SHP77 (cell line): ENCODE measurements at places on chromosomes 6 and 20.

DNA sequence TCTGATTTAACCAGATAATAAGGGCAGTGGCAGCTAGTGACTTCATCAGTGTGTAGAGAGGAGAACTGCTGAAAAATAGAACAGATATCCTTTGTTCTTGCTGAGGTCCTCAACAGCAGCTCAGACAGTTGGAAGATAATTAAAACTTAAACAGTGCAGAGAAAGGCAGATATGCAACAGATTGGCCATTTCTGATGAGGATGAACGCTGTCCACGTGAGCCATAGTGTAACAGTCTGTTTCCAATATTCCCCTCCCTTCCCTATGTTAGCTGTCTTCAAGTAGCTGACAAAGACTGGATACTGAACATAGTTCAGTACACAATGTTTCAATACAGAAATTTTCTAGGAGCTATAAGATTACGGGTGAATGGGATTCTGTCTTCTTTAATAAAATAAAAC, 291.4 kb downstream of the BTBD9 start:
- DNase-seq, result no peak

GRCh38 chr6:56246881-56247653, at the start of gene COL21A1:
COL21A1 (minus strand) TSS chr6:56247580; CDS start chr6:56182618, 64,962 bp downstream.
- no peak for DNase-seq

GRCh38 chr6:167094436-167094819, 28.5 kb upstream of the CCR6 start:
- DNase-seq, result no peak

GRCh38 chr20:31642837-31643236, 5.1 kb downstream of the COX4I2 start:
- DNase-seq, result no peak

DNA sequence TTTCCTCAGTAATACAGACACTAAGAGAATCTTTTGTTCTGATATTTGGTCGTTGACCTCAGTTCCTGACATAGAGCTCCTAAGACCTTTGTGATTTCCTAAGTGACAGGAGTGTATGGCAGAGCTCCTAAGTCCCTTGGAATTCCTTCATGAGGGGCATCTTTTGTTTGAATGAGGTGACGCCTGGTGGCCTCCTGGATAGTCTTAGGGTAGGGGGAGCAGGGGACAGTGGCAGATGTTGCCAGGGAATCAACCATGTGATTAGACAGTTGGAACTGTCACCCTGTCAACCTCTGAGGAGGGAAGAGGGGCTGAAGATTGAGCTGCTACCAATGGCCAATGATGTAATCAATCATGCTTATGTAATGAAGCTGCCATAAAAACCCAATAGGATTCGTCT, 67.0 kb downstream of the DST start:
- DNase-seq, result no peak

GRCh38 chr20:46558511-46558959, 8.1 kb upstream of the OCSTAMP start:
- peak; percentile 81 for DNase-seq

DNA sequence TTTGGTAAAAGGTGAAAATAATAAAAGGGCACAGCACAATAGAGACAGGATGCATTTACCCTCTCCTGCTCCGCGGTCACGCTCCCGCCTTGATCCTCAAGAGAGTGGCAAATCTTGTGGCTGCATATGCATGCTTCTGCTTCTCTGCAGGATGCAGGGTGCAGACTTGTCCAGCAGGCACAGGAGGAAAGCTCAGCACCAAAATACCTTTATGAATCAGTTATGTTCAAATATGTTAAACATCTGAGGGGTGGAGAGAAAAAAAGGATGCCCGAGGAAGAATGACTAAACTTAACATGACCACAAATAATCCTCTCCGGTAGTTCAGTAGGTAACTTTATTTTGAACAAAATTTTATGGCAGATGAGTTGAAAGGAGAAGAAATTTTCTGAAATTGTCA, 366.1 kb upstream of the SOX4 start:
- DNase-seq, result no peak

- DNase-seq, result no peak
These were observed 99.5 kb downstream of the MAN1A1 start for GRCh38 chr6:119250036-119250435.

DNA sequence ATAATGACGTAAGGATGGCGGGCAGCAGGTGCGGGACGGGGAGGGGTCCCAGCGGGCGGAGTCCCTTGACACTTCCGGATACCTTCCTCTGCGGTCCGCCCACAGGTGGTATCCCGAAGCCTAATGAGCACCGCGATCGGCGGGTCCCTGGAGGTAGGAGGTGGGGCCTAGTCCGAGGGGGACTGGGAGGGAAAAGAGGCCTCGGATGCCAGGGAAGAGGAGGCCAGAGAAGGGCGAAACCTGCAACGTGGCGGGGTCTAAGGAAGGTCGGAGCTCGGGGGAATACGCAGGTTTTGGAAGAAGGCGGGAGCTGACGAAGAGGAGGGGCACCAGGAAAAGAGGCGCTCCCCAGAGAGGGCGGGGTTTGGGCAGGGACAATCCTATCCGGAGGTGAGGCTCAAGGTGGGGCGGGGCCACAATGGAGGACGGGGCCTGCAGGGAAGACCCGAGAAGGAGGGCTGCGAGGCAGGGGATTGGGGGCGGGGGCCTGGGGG, 3.7 kb downstream of the PRSS16 start:
- peak; percentile 95 for DNase-seq

DNA sequence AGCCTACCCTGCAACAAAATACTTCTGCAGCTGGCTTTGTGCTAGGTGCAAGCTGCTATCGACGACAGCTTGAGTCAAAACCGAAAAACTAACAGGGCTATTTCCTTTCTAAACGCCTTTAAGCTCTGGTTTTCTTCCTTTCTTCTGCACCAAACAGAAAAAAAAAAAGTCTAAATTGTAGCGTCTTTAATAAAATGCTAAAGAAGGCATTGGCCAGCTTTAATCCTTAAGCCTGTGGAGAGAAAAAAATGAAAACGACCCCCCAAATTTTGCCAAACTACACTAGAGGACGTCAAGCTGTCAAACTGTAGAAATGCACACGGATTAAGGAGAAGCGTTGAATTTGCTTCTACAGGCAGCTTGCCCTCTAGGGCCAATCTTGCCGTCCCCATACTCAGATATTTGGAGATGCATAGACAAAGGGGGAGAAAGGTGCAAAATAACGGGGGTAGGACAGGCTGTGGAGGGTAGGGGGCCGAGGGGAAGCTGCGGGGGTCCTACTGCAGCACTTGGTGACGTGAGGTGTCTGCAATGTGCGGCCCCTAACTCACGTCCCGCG, 1.4 kb upstream of the NRN1 start:
- no peak for DNase-seq

DNA sequence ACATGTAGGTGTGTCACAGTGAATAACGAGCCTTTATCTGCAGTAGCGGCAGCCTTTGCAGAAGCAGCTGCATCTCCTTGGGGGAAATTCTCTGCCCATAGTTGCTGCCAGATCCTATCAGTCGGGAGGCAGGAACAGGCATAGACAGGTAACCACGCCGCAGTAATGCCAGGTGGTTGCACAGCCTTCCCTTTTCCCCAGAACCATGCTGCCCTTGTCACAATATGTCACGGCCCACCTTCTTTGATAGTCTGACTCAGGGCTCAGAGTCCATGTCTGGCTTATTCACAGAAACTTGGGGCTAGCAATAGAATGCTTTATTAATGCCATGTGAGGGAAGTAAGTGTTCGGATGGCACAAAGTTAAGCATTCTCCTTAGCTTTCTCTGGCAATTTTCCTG, 76.6 kb downstream of the F13A1 start:
- no peak for DNase-seq

- DNase-seq, result no peak
These were observed 30.8 kb upstream of the FILIP1 start for GRCh38 chr6:75524322-75524972.

DNA sequence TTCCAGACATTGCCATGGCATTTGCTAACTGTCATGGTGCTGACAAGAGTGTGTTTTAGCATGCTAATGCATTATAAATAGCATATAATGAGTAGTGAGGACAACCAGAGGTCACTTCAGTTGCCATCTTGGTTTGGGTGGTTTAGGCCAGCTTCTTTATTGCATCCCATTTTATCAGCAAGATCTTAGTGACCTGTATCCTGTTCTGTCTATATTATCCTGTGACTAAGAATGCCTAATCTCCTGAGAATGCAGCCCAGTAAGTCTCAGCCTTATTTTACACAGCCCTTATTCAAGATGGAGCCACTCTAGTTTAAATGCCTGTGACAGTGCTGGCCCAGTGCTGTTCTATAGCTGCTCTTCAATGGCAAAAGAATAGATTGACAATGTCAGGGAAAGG, 781.0 kb upstream of the ADGRB3 start:
- DNase-seq, result no peak

DNA sequence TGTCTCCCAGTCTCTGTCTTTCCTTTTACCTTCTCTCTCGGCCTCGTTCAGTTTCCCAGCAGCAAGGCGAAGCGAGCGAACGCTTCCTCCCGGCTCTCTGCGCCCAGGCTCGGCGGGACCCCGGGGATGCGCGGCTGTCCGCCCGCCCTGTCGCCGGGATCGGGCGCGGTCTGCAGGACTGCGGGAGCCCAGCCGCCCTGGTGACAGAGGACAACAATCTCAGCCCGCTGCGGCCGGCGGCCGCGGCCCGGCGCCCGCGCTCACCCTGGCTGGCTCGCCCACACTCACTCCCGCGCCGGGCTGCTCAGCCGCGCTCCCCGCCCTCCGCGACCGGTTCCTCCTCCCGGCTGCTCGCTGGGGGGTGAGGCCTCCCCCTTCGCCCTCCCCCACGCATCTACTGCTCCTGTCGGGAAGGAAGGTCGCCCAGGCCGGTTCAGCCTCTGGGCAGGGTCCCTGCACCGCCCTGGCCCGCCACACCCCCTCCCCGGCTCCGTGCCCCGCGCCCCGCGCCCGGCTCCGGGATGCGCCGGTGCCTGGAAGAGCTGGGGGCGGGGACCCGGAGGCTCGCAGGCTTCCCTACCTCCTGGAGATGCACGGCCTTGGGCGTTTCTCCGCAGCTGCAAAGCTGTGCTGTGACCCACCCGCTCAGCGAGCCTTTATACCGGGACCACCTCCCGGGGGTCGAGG, 410 bp downstream of the SYNE1 start:
- DNase-seq, result no peak

- no peak for DNase-seq
These were observed 31.6 kb upstream of the SNX9 start for GRCh38 chr6:157791450-157791849.

DNA sequence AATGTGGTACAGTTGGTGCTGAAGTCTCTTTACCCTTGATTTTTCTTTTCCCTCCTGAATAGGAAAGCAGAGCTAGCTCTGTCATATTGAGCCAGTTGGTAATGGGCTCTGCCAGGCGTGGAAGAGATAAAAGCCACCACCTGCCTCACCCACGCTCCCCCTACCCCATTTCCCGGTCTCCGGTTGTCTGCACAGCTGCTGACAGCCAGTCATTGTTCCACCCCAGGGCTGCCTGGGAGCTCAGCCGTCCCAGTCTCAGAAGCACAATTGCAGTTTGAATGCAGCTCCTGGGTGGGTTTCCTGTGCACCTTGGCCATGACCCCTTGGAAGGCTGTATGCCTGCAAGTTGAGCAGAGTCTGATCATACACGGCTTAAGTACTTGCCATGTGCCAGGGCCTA, 675.2 kb upstream of the FLRT3 start:
- peak; percentile 80 for DNase-seq

DNA sequence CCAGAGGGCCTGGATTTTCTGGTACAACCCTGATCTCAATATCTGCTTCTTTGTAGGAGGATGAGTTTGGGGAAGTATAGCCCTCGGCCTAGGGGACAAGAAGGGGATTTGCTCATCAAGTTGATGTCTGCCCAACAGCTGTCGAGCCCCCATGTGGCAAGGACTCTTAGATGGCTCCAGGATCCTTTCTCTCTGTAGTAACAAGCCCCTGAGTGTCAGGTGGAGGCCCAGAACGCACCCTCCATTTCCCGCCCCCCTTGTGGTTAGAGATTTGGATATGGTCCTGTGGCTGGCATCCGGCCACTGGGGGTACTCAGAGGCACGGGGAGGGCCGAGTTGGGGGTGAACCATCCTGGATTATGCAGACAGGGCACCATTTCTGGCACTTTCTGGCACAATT, 50.1 kb downstream of the CTCFL start:
- no peak for DNase-seq

DNA sequence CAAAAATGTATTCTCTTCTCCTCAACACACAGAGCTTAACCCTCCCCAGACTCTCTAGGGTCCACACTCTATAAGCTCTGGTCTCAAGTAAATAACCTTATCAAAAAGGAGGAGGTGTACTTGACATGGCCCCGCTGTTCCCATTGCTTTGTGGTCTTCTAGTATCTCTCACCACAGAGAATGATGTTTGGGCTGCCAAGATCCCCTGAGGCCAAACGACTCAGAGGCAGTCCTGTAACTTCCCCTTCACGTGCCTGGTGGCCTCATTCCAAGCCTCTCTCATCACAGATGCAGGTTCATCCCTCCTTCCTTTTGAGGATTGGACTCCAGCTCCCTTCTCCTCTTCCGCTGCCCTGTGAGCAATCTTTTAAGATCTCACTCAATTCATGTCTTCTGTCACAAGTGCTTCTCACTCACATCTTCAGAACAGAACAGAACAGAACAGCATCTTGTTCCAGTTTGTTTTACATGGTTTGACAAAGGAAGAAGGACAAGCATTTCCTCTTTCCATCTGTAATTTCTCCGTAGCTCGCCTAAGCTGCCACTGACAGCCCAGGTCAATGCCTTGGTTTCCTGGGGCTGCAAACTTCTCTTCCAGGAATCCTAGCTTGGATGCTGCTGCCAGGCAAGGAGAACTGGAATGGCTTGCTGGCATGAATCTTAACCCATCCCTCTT, 541.5 kb downstream of the CD83 start:
- no peak for DNase-seq

- DNase-seq, result no peak
These were observed 1380.6 kb upstream of the DEFB115 start for GRCh38 chr20:29876911-29877285.

- DNase-seq, result no peak
These were observed 10.5 kb downstream of the VPS16 start for GRCh38 chr20:2851086-2851485.

DNA sequence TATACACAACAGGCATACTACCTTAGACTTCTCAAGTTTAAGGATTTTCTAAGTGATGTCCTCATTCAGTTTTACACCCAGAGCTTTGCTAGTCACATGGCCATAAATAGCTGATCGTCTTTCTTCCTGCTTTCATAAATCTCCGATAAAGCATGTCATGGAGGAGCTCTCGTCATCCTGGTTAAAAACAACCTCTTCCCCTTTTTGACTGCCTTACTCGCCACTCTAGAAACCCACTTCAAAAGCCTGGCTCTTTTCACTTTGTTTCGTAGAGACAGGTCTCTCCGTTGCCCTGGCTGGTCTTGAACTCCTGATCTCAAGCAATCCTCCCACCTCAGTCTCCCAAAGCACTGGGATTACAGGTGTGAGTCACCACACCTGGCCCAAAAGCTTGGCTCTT, 67.0 kb upstream of the SMIM29 start:
- DNase-seq, result no peak

DNA sequence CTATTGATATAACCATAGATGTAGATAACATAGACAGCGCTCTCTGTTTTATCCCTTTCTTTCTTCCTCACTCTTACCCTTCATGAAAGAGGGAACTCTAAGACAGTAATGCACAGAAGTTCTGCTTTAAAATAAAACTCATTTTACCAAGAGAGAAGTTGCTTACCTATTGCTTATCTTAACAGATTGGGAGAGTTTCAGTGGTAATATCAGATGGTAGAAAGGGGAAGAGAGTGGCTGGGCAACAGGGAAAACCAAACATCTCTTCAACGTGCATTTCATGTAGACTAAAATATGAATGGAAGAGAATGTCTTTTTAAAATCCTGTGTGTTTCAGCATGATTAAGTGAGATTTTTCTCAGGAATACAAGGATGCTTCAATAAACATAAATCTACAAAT, 45.3 kb upstream of the SIRPG start:
- DNase-seq, result no peak

GRCh38 chr6:69917834-69918233, 51.5 kb downstream of the COL19A1 start:
- no peak for DNase-seq

GRCh38 chr6:14089224-14089623, 28.3 kb upstream of the CD83 start:
- no peak for DNase-seq
